Pancreas (tissue), 10 donors: ENCODE measurements at places on chromosomes 13 and 19.

DNA sequence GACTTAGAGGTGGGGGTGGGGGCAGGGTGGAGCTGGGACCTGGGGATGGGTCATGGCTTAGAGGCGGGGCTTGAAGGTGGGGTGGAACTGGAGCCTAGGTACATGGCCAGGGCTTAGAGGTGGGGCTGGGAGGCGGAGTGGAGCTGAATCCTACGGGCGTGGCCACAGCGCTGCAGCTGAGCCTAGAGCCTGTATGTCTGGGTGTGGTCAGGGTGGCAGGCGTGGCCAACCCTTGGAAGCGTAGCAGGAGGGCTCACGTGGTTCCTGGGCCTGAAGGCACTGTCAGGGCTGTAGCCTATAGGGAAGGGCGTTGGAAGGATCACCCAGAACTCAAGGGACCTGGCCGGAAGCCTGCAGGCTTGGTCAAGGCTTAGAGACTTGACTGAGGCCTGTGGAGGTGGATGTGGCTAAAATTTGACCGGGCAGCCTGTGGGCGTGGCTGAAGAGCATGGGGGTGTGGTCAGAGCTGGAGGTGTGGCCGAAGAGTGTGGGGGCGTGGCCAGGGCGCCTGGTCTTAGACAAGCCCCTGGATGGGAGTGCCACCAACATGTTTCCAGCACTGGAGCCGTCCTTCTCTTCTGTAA is 24.3 kb downstream of the COLGALT1 start:
- no peak overlapping the region for H3K4me3 ChIP-seq
- H3K27me3 ChIP-seq: no peaks in the 10 kb centered on the region
- peak; percentile 71 for DNase-seq
- no peaks in the 10 kb centered on the region for H3K4me1 ChIP-seq
- no peak overlapping the region for H3K27ac ChIP-seq
- peaks cover 8% of the 10 kb centered on the region for H3K36me3 ChIP-seq

- no peak overlapping the region for H3K27ac ChIP-seq
- H3K4me3 ChIP-seq: no peak overlapping the region
- no peak for DNase-seq
- H3K27me3 ChIP-seq: no peaks in the 10 kb centered on the region
- H3K36me3 ChIP-seq: no peaks in the 10 kb centered on the region
Observed at GRCh38 chr13:72144636-72145035, 277.6 kb upstream of the DACH1 start.

GRCh38 chr19:3249408-3249807 is 24.9 kb downstream of the CELF5 start:
- no peaks in the 10 kb centered on the region for H3K36me3 ChIP-seq
- peaks cover 7% of the 10 kb centered on the region for H3K27me3 ChIP-seq

DNA sequence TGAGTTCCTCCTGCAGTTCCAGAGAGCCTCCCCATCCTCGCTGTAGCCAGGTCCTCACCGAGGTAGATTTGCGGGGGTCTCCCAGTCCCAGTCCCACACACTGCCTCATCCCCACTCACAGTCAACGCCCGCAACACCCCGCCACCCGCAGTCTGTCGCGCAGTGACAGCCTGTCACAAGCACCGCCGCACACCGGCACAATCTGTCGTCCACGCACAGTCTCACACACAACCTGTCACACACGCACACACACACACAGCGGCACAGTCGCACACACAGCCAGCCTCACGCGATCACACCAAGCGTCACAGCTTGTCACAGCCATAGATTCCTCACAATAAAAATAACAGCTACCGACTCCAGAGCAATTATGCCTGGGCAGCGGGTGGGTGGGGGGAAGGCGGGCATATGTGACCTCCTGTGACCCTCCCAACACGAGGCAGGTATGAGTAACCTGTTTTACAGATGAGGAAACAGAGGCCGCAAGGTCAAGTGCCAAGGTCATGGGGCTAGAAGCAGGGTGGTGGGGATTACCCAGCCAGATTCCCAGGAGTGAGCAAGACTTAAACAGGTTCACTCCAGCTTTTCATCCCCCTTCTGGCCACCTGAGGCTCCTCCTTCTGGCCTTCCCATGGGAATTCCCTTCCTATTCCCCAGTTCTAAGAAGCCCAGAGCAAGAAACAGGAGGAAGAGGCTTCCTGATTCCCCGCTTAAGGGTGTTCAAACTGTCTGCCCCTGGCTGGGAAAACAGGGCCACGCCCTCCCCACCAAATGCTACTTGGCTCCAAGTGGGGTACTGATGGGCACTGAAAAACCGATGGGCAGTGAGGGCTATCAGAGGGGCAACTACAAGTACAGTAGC is 13.9 kb downstream of the NFIX start:
- no peaks in the 10 kb centered on the region for H3K36me3 ChIP-seq
- no peak for DNase-seq
- H3K4me3 ChIP-seq: no peak overlapping the region
- H3K27ac ChIP-seq: no peak overlapping the region
- no peaks in the 10 kb centered on the region for H3K27me3 ChIP-seq

DNA sequence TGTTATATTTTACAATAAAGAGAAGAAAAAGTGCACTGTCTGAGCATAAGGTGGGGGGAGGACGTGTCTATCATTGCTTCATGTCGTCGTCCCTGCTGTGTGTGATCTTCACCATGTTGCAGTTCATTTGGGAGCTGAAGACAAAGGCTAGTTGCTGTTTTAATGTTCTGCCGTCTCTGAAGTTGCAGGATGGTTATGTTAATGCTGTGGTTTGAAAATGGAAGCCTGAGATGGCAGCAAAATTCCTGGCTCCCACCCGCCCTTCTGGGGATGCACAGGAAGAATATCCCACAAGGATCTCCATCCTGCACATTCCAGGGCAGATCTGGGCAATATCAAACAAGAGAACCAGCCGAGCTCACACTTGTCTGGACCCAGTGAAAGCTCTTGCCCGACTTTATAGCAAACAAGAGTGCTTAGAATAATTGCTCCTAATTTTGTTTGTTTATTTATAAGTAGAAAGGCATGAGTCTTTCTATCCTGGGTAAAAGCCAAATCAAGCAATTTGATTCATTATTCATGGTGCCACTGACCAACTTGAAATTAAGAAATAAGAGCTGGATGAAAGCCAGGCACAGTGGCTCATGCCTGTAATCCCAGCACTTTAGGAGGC is 110.3 kb upstream of the ABCC4 start:
- DNase-seq: no peak
- H3K27ac ChIP-seq: no peak overlapping the region
- no peaks in the 10 kb centered on the region for H3K4me1 ChIP-seq
- H3K27me3 ChIP-seq: no peaks in the 10 kb centered on the region
- no peak overlapping the region for H3K4me3 ChIP-seq
- no peaks in the 10 kb centered on the region for H3K36me3 ChIP-seq

- H3K27me3 ChIP-seq: no peaks in the 10 kb centered on the region
- H3K27ac ChIP-seq: no peak overlapping the region
- no peak for DNase-seq
- no peaks in the 10 kb centered on the region for H3K4me1 ChIP-seq
- H3K36me3 ChIP-seq: no peaks in the 10 kb centered on the region
Observed at GRCh38 chr13:34352958-34353357, 535.0 kb downstream of the RFC3 start.

DNA sequence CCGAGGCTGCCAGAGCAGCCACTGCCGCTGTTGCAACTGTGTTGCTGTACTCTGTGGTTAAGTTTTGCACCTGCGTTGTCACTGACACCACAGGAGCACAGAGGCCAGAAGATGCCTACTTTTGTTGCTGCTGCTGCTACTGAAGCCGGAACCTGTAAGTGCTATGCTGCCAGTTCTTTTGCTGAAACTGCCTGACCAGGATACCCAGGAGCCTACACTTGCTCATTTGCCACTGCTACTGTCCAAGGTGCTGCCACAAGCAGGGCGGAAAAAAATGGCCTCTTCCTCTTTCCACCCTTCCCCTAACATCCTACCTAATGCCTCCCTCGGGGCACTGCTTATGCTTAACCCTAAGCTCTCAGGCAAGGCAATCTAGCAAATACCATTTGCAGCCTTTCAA is 29.0 kb upstream of the NBEA start:
- DNase-seq: no peak
- no peak overlapping the region for H3K4me3 ChIP-seq
- no peak overlapping the region for H3K27ac ChIP-seq
- no peaks in the 10 kb centered on the region for H3K4me1 ChIP-seq
- no peaks in the 10 kb centered on the region for H3K27me3 ChIP-seq

DNA sequence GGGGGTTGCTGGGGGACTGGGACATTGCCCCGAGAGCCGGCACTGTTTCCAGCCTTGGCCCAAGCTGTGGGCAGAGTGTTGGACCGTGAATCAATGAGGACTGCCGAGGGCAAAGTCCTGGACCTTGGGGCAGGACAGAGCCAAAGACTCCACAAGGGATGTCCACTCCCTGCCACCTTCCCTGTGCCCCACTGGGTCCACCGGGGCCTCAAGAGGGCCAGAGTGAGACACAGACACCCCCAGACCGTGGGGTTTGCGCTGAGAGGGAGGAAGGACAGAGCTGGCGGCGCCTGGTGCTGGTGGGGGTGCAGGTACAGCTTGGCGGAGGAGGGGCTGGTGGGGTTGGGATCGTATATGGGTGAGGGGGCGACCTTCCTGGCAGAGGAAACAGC is 11.8 kb downstream of the MAST3 start:
- H3K27ac ChIP-seq: peak overlapping the region; percentile 87
- no peak for DNase-seq
- H3K36me3 ChIP-seq: no peaks in the 10 kb centered on the region
- peak overlapping the region; percentile 74 for H3K4me3 ChIP-seq
- no peaks in the 10 kb centered on the region for H3K27me3 ChIP-seq

DNA sequence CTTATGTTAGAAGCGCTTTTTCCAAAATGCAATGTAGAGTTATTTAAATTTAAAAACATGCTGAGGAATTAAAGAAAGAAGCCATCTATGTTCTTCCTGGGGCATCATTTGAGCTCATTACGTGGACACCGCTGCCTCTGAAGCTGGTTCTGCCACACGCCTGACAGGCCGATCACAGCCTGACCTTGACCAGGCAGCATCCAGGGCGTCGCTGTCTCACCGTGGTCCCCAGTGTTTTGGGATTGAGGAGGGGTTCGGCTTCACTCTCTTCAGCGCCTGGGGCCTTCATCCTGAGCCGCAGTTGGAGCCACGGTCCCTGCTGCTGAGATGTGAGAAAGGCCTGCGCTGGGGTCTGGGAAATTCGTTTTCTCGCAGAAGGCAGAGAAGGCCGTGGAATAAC is 64.0 kb downstream of the ATP11A start:
- no peaks in the 10 kb centered on the region for H3K27me3 ChIP-seq
- H3K27ac ChIP-seq: no peak overlapping the region
- DNase-seq: no peak
- H3K36me3 ChIP-seq: no peaks in the 10 kb centered on the region
- no peak overlapping the region for H3K4me3 ChIP-seq
- no peaks in the 10 kb centered on the region for H3K4me1 ChIP-seq

DNA sequence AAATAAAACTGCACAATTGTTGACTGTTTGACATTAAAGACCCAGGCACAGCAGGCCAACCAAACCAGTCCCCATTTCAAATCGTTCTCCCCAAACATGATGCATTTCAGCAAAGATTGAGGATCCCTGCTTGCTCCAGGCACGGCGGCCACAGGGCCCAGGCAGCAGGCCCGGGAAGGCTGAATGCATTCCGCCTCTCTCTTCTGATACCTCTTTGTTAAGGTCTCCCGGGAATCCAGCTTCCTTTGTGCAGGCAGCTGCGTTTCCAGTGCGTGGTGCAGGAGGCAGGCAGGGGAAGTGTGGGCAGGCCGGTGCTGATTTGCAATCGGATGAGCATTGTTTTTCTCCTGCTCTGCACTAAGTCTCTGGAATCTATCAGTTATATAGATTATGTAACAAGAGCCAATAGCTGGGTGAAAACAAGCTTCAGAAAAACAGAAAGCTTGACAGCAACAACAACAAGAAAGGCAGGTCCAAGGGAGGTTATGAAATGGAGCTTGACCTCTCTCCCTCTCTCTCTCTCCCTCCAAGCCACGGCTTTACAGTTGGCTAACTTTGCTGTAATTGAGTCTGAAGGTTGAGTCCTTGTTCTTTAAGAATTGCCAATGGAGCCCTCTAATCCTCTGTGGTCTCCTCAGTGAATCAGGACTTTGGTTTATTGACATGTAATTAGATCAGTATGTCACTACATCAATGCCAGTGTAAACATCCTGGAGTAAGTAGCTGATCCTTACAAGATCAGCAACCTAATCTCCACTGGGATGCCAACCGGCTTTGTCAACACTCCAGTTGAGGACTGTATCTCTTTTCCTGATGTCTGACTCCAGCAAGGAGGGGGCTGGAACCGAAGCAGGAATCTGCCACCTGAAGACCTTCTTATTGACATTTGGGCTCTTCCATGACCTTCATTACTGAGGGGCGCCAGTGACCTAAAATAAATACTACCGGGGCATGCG is 338.0 kb downstream of the TEX29 start:
- DNase-seq: no peak
- no peak overlapping the region for H3K4me3 ChIP-seq
- H3K27me3 ChIP-seq: no peaks in the 10 kb centered on the region
- no peaks in the 10 kb centered on the region for H3K36me3 ChIP-seq
- H3K4me1 ChIP-seq: no peaks in the 10 kb centered on the region

- DNase-seq: no peak
- no peak overlapping the region for H3K27ac ChIP-seq
- no peak overlapping the region for H3K4me3 ChIP-seq
- H3K36me3 ChIP-seq: no peaks in the 10 kb centered on the region
Observed at GRCh38 chr19:522726-523125, 8.8 kb upstream of the CDC34 start.

- no peaks in the 10 kb centered on the region for H3K27me3 ChIP-seq
- H3K4me3 ChIP-seq: no peak overlapping the region
- H3K36me3 ChIP-seq: no peaks in the 10 kb centered on the region
- peak; percentile 20 for DNase-seq
Observed at GRCh38 chr19:741506-742131, 9.3 kb upstream of the MISP start.

GRCh38 chr13:52615134-52615801 is 27.0 kb upstream of the HNRNPA1L2 start:
- no peak for DNase-seq
- peaks cover 2% of the 10 kb centered on the region for H3K4me1 ChIP-seq

GRCh38 chr13:51589793-51590192 is 5.5 kb downstream of the WDFY2 start:
- no peaks in the 10 kb centered on the region for H3K27me3 ChIP-seq
- H3K27ac ChIP-seq: peak overlapping the region; percentile 31
- H3K4me3 ChIP-seq: no peak overlapping the region
- H3K36me3 ChIP-seq: no peaks in the 10 kb centered on the region
- DNase-seq: no peak

DNA sequence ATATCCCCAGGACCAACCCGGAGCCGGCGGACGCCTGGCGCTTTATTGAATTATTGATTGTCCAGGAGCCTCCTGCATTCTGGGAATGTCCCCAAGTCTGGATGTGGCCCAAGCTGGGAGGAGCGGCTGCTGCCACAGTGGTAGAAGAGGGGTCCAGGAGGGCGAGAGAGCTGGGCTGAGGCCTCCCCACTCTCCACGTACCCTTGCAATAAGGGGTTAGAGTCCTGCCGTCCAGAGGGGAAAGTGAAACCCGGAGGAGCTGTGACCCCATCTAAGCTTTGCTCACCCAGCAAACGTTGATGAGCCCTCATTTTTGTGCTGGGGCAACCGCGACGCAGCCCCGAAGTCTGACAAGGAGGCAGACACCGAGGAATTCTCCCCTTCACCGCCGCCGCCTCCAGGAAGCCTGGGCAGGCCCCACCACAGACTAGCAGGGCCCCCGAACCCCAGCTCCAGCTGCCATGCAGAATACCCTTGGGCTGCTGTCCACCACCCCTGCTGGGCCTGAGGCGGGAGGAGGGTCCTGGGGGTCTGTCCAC is 1.4 kb upstream of the C2CD4C start:
- no peaks in the 10 kb centered on the region for H3K36me3 ChIP-seq
- peak; percentile 64 for DNase-seq
- H3K4me1 ChIP-seq: peaks cover 11% of the 10 kb centered on the region
- H3K27ac ChIP-seq: no peak overlapping the region
- H3K27me3 ChIP-seq: no peaks in the 10 kb centered on the region
